ENCODE measurements at places on chromosomes 7 and 10. TPM values are rescaled to one million over a fixed set of nuclear protein-coding genes. Genes with fewer than 3 reads are reported as not detected.

DNA sequence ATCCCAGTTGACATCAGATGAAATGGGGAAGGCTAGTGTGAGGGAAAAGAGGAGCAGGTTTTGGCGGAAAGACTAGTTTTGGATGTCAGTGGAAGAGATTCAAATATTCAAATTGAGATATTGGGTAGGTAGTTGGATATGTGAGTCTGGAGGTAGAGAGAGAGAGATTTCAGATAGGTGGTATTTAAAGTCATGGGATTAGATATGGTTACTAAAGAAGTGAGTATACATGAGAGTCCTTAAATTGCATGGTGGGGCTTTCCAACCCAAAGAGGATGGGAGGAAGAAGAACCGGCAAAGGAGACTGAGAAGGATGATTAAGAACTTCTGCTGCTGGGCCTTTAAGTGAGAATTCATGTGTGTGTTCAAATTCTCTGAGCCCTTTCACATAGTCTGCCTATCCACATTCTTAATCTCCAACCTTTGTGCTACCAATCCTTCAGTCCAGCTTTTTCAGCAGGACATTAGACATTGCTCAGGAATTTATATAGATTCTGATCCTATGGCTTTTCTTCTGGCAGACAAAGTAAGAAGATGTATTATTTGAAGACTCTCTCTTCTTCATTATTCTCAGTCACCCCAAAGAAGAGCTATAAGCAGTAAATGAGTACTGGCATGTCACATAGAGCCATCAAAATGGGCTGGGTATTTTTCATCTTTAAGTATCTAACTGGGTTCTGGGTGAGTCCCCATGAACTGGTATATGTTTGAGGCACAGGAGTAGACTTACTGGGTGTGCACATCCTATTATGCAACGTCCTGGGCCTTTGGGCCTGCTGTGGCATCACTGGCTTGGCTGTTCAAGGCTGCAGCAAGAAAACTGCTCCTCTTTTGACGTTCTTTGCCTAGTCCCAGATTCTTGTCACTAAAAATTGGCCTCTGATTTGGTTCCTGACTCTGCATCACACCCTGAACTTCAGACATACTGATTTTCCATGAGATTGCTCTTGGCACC, 33.6 kb downstream of the ST7 start:
- DNase-seq: no peak

GRCh38 chr10:106913348-106913747, 251.2 kb downstream of the SORCS1 start:
- DNase-seq: no peak

DNA sequence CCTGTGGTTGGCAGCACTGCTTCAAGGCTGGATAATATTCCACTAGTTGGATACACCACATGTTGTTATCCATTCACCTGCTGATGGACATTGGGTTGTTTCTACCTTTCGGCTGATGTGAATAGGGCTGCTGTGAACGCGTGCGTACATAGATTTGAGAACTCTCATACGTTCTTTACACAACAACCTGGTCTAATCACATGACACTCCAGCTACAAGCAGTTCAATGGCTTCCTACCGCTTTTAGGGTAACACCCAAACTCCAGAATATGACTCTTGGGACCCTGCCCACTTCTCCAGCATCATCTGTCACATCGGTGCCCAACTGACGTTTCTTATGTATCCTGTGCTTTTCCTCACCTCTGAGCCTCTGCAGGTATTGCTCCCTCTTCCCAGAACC, 114.6 kb downstream of the ABLIM1 start:
- no peak for DNase-seq

DNA sequence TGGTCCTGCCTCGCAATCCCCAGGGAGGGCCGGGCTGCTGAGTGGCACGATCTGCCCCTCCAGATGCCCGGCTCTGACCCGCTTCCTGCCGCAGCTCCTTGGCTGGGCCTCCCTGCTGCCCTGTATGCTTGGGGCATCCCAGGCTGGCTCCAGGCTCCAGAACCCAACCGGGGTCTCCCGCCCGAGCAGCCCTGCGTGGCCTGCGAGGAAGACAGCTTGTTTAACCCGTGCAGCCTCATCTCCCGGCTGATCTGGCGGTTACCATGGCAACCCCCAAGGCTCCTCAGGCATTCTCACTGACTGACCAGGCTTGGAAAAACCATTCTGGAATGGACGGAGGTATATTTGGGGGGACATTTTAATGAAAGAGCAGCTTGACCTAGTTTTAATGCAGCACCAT, 232.4 kb upstream of the MYO3A start:
- DNase-seq: no peak

DNA sequence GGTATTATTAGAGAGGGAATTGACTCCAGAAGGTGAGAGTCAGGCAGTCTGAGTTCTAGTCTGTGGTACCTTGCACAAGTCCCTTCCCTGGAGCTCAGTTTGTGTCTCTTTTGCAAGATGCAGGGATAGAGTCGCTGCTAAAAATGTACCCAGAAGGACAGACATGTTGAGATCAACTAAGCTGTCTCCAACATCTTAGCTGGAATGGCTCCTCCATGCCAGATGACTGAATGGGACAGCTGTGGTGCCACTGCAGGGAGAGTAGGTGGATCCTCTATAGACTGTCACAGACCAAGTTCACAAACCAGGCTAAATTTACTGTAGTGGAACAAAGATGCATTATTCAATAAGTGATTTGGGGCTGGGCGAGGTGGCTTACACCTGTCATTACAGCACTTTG, 120.1 kb downstream of the NEURL1 start:
- DNase-seq: no peak

GPR26 gene
- total RNA-seq: not detected

GRCh38 chr7:83921941-83922607, 272.5 kb downstream of the SEMA3A start:
- DNase-seq: peak; percentile 2

DNA sequence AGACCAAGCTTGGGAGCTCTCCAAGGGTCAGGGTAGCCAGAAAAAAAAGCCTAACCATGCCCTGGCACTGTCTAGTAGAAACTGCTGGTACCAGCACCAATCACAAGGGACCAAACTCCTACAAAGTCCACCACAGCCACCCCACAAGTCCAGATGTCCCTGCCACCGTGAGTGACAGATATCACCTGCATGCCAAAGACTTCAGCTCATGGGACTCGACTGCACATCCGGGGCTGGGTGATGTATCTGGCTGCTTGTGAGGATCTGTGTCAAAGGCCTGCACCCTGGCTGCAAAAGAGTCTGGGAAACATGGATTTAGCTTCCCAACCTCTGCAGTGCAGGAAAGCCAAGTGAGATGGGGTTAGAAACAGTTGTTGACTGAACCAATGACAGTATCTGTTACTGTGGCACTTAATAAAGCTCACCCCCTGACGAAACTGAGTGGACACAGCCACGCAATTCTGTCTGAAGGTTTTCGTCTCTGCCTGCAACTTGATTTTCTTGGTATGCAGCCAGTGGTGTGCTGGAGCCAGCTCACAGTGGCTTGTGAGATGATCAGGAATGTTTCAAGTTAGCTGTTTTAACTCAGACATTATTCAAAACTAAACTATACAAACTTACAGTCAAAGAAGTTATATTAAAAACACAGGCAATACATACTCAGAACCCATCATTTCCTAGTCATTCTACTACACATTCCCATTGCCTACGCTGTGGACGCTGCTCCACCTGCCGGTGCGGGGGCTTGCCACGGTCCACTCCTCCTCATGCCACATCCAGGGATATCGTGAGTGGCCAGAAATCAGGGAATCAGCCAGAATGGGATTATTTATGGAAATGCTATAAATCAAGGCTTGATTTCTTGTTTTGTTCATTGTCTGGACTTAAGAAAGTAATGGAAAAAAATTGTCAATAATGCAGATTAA, 9.2 kb downstream of the ZNF488 start:
- DNase-seq: peak; percentile 28

NME8 gene
- total RNA-seq: not detected

MKLN1 gene
- 14.9 TPM for total RNA-seq

DNA sequence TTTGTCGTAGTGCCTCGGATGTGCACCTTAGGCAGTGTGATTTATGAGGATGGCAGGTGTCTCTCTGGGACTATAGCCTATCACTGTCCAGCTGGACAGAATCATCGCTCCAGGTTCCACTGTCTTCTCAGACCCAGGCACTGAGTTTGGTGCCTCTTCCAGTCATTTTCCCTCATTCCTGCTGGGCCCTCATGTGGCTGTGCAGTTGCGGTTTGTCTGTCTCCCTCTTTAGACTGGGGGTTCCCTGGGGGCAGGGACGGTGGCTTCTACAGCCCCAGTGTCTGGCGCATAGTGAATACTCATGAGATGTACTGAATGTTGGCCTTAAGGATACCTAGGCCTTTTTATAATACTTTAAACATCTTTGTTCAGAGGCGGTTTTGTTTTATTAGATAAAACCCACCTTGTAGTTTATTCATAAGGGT, 28.9 kb downstream of the CCM2 start:
- DNase-seq: no peak

DNA sequence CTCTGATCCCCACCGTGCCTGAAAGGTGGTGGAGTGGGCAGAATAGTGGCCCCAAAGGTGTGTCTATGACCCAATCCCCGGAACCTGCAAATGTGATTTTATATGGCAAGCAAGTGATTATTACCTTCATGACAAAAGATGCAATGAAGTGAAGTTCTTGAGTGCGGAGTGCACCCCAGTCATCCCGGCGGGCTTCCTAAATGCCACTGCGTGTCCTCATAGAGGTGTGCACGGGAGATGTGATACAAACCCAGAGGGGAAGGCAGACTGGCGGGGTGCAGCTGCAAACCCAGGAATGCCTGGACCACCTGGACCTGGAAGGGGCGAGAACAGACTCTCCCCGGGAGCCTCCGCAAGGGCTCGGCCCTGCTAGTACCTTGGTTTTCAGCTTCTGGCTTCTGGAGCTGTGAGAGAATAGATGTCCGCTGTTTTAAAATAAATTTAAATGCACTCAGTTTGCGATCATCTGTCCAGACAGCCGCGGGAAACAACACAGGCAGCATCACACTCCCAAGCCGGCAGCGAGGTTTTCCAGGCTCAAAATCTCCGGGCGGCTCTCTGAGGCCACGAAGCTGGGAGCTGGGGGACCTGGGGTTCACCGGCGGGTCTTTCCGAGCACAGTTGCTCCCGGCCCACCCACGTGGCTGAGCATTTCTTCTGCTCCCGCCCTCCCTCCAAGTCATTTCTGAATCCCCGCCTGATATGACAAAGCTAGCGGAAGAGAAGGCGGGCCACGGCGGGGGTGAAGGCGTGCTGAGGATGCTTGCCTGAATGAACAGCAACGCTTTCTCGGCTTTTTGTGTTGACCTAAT, 50.4 kb upstream of the EBF3 start:
- no peak for DNase-seq

DNA sequence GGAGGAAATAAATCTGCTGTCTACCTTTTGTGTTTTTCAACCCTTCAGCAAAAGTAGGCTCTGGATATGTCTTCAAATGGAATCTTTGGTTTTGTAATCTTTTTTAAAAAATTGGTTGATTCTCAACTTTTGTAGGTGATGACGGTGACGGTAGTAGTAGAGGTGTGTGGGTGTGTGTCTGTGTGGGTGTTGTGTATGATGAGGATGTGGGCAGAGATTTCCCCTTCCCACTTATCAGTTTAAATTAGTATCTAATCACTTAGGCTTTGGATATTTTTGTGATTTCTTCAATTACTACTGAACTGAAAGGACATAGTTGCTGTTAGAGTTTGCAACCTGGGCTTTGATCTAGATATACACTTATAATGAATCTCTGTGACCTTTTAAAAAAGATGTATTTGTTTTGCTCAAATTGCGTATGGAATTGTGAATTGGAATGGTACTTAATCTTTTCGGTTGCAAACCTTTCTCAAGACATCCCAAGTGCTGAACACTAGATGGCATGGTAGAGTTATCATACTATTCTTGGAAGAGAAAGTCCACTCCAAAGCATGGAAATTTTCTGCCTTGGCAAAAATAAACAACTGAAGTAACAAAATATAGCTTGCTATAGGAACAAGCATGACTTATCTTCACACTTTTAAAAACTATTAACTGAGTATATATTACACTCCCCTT, 51.9 kb upstream of the A1CF start:
- no peak for DNase-seq

FAM25A gene
- 12.0 TPM for total RNA-seq

COA1 gene
- total RNA-seq: 37.0 TPM

DNA sequence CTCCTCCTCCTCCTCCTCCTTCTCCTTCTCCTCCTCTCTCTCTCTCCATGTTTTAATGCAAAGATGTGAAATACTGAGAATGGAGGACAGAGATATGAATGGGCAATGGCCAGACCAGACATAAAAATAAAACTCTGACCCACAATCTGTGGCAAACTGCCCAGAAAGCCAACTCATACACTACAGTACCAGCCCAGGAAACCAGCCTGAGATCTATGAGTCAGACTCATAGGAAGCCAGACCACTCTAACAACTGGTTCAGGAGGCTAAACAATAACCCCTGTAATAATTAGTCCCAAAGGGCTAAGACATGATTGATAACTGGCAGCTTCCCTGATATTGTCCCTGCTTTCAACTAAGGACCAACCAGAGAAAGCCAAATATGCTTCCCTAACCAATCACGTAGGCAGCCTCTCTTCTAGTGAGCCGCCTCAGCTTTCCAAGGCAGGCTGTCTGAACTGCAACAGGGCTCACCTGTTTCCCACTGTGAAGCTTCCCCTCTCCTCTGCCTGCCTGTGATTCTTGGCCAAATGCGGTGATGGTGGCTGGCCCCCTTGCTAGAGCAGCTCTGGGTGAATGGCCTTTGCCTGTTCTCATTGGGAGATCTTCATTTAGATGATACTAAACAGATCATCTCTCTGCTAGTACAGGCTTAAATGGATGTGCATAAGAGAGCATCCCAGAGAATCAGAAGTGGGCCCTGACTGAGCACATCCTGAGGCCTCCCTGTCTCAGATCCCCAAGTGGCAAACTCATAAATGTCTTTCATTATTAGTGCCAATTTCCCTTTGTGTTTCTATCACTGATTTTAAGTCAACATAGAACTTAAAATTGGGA, 817.6 kb downstream of the TNS3 start:
- peak; percentile 82 for DNase-seq

MSS51 gene
- total RNA-seq: 2.4 TPM

DNA sequence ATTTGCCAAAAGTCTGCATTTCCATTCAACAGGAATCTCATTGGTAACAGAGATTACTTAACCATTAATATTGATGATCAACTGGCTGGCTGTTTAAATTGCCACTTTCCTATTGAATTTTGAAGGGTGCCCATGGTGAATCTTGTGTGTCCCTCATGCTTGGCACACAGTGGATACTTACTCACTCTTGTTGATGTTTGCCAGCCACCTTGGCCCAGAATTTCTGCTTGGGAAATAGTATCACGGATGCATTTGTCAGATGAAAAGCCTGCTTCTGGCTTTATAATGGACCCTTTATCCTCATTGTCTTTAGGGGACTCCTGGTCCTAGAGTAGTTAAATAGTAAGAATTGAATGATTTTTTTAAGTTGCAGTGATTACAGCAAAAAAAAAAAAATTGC, 52.0 kb downstream of the MMRN2 start:
- DNase-seq: peak; percentile 23

All from MG63 (cell line).